ENCODE measurements at places on chromosomes 13 and 19.

DNA sequence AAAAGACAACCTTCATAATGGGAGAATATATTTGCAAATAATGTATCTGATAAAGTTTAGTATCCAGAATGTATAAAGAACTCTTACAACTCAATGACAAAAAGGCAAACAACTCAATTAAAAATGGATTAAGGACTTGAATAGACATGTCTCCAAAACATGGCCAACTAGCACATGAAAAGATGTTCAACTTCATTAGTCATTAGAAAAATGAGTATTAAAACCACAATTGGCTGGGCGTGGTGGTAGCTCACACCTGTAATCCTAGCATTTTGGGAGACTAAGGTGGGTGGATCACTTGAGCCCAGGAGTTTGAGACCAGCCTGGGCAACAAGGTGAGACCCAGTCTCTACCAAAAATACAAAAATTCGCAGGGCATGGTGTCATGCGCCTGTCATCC is 18.8 kb upstream of the ZMYM5 start:
- no peak for DNase-seq

DNA sequence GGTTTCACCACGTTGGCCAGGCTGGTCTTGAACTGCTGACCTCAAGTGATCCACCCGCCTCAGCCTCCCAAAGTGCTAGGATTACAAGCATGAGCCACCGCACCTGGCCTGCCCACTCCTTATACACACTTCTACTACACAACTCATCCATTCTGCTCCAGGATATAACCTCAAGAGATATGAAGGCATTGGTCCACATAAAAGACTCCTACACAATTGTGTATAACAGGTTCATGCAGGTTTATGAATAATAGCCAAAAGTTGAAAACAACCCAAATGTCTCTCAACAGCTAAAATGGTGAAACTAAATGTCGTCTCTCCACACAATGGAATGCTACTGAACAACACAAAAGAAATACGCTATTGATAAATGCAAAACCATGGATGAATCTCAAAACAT is 58.1 kb downstream of the INSR start:
- DNase-seq: no peak

GRCh38 chr19:5880604-5881078 is 10.3 kb upstream of the FUT5 start:
- DNase-seq: no peak

- no peak for DNase-seq
Measured at GRCh38 chr19:45889210-45889885, 3.4 kb upstream of the IRF2BP1 start.

GRCh38 chr13:99335603-99336002 is 28.4 kb upstream of the GPR183 start:
- no peak for DNase-seq

GRCh38 chr13:113581871-113582270 is 2.7 kb upstream of the TFDP1 start:
- no peak for DNase-seq

GRCh38 chr13:80642641-80643040 is 301.7 kb upstream of the SPRY2 start:
- DNase-seq: no peak

DNA sequence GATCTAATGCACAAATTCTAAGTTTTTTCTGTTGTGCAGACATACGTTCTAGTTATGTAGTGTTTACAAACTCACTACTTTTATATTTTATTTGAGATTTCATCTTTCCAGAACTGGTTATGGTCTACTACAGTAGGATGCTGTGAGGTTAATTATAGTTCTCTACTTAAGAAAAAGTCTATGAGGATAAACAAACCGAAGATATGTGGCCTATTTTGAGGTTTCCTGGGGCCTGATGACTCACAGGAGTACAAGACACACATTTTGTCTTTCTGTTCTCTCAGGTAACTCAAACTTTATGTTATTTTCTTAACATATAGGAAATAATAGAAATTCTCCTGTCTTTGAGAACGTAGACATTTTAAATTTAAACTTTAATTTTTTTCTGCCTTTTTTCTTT is 45.1 kb downstream of the PCDH20 start:
- no peak for DNase-seq

- DNase-seq: no peak
Measured at GRCh38 chr13:113837560-113838355, 26.1 kb downstream of the GAS6 start.

GRCh38 chr13:44365008-44365407 is 8.6 kb upstream of the SERP2 start:
- DNase-seq: no peak

- DNase-seq: no peak
Measured at GRCh38 chr13:44281252-44282000, 92.2 kb upstream of the SERP2 start.

GRCh38 chr13:69124996-69125395 is 982.6 kb upstream of the ATXN8OS start:
- no peak for DNase-seq

GRCh38 chr19:4014541-4015491 is 7.3 kb downstream of the PIAS4 start:
- no peak for DNase-seq

GRCh38 chr19:3054972-3055740 is 7.1 kb downstream of the TLE5 start:
- no peak for DNase-seq

DNA sequence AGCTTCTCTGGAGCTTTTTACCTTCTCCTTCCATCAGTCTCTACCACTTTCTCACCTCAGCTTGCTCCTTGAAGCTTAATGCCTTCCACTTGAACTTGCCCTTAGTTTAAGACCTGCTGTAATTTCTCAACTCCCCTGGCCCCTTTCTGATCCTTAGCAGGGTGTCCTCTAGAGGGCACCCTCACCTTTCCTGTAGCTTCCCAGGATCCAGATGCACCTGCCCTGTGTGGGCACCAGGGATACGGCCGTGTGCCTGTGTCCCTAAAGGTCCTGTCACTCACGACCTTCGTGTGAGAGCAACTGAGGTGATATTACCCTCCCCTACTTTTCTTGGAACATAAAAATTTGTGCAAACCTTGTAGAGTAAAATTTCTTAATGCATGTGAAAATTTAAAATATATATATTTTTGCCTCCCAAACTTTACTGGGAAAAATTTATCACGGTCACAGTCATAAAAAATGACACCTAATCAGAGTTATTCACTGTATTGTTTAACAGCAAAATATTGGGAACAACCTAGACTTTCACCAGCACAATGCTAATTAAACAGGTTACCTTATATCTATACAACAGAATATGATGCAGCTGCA is 46.4 kb downstream of the PSG3 start:
- DNase-seq: no peak

DNA sequence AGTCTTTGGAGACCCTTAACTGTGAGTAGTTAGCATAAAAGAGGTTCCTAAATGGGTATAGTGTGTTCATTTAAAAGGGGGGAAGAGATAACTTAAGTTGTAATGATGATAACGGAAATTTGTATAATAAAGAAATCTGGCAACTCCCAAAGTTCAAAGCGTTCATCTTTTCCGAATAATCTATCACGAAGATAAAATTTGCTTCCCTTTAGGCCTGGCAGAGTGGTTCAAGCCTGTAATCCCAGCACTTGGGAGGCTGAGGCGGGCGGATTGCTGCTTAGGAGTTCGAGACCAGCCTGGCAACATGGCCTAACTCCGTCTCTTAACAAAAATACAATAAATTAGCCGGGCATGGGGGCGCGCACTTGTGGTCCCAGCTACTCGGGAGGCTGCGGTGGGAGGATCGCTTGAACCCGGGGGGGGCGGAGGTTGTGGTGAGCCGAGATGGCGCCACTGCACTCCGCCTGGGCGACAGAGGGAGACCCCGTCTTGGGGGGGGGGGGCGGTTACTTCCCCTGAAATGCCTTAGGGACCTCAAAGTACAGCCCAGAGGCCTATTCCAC is 934 bp downstream of the N4BP2L2 start:
- no peak for DNase-seq

DNA sequence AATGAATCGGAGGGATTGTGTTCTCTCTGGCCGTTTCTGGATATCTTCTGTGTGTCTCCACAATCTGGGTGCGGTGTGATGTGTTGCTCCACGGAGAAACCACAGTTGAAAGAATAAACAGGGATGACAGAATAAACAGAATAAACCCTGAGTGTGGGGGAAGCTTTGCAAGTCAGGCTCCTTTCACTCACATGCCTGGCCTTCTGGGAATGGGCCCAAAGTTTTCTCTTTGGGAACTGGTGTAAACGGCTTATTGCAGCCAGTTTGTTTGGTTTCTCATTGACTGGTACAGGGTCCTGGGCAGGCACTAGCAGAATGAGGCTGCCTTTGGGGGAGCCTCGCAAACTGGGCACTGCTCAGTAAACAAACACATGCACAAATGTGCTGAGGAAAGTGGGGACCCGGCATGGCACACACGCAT is 324.7 kb downstream of the DLEU7 start:
- no peak for DNase-seq

DNA sequence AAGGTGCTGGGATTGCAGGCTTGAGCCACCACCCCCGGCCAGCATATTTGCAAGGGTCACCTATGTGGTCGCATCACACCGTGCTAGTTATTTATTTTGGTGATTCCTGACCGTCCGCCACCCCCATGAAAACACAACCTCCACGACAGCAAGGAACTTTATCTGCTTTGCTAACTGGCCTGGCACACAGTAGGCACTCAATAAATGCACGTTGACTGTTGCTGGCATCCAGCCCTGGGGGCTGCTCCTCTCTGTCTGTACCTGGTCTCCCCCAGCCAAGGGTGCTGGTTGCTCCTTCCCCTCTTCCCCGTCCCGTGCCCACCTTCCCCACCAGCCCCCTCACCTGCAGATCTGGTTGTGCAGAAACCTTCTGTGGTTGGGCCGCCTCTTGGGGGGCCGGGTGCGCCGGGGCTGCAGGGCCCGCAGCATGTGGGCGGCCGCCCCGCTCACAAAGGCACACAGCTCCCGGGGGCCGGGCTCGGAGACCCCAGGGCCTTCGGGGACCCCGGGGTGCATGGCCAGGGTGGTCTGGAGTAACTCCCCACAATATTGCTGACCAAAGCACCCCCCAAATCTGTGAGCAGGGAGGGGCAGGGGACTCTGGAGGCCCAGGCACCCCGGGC is 401 bp downstream of the C19orf85 start:
- DNase-seq: no peak

DNA sequence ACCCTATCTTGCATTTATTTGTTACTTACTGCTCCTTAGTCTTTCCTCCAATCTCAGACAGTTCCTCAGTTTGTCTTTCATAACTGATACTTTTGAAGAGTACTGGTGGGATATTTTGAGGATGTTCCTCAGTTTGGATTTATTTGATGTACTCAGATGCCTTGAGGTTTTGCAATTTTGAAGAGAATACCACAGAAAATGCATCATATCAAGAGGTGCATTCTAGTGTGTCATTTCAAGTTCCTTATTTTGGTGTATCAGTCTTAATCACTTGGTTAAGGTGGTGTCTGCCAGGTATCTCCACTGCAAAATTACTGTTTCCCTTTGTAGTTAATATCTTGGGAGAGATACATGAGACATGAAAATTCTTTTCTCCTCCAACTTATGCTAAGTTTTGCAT is 75.1 kb downstream of the URI1 start:
- no peak for DNase-seq
